Uterine smooth muscle cell (primary cell): ENCODE measurements at places on chromosomes 1 and 21. TPM values are rescaled to one million over a fixed set of nuclear protein-coding genes. Genes with fewer than 3 reads are reported as not detected.

The BTG3 gene
- total RNA-seq: 46.1 and 58.3 TPM in 2 replicates

The ZFP69B gene
- total RNA-seq: 2.2 and 5.3 TPM in 2 replicates

The DDOST gene
- 254 and 375 TPM in 2 replicates for total RNA-seq

The CACNA1S gene
- total RNA-seq: not detected in 2 replicates

The ST6GALNAC3 gene
- total RNA-seq: 0.37 and 0.44 TPM in 2 replicates

The VSIG8 gene
- 0.12 TPM in 1 of 2 replicates, not detected in the other for total RNA-seq

The F3 gene
- 7.0 and 16.9 TPM in 2 replicates for total RNA-seq

The NEGR1 gene
- 15.8 and 22.5 TPM in 2 replicates for total RNA-seq

The IGSF5 gene
- 0.25 TPM in 1 of 2 replicates, not detected in the other for total RNA-seq

The CYP4A22 gene
- not detected in 2 replicates for total RNA-seq
